ENCODE measurements at places on chromosomes 3 and 15.

DNA sequence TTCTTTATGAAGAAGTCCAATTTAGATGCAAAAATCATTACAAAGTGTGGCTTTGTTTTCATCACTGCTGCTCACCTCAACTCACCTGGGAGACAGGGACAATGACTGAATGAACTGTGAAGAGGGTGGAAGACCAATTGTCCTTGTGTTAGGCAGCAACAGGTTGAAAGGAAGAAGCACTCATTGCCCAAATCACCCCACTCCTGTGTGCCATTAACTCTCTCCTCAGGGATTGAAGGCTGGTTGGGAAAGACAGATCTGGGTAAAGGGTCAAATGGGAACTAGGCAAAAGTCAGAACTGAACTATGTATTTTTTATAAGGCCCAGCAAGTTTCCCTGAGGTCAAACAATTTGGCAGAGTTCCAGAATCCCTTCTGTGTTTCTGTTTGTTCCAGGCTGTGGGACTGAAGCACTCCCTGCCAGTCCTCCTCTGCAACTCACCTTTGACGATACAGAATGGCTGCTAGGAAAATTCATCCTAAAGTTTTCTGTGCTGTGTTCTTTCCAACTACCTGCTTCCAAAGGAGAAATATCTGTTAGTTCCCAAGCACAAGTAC lies 68.6 kb upstream of the CCDC39 start:
- DNase-seq: no peak

GRCh38 chr3:60729056-60729455 lies 522.2 kb downstream of the FHIT start:
- no peak for DNase-seq

GRCh38 chr15:80093854-80094418 lies 34.5 kb downstream of the ZFAND6 start:
- DNase-seq: no peak

DNA sequence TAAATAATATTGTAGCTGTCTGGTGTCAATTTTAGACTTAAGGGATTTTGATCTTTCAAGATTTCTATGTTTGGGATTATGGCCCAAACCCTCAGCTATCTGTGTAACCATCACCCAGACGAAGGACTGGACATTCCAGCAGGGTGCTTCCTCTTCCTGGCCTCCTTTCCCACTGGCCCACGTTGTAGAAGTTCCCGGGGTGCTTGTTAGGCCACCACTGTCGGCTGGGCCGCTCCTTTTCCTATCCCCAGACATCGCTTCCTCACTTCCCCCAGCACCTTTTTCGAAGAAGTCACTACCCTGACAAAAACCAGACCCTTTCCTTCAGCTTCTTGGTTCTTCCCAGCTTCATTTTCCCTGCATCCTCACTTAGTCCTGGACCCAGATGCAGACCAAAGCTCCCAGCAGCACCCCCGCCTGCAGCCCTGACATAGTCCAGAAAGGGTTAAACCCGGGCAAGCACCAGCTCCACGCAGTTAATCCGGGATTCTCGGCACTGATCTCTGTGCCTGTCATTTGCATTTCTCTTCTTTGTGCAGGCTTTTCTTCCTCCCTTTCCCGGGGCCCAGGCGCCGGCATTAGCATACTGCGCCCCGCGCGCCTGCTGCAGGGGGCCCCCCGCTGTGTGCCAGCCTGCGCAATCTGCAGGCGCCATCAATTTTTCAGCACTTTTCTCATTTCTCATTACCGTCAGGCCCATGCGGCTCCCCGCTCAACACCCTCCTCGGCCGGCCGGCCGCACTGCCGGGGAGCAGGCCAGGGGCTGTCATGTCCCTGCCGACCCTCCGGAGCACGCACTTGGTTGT lies 90.6 kb downstream of the ZNF621 start:
- no peak for DNase-seq

- DNase-seq: no peak
Measured at GRCh38 chr3:25572919-25573385, 91.8 kb downstream of the TOP2B start.

- no peak for DNase-seq
Measured at GRCh38 chr3:37591116-37591781, 270.4 kb upstream of the CTDSPL start.

DNA sequence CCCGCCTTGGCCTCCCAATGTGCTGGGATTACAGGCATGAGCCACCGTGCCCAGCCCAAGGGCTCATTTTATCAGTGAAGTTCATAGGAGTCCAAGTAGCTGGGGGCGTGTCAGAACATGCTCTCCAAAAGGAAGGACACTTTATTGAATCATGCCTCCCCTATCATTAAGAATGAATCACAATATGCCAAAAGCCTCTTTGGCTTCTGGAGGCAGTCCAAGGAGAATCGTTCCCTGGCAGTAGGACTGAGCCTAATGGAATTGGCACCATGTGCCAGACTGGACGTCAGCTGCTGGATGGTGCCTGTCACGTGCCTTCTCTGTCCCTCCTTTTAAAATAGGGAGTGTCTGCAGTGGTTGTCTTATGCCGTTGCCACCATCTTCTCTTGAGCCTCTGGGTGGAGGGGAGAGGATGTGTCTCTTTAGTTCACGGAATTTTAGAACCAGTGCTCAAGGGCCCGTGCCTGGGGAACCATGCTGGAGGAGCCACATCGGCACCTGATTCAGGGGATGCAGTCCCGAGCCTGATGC lies 234.7 kb upstream of the LYSMD4 start:
- no peak for DNase-seq

- DNase-seq: no peak
Measured at GRCh38 chr3:195077611-195078540, 193.1 kb downstream of the XXYLT1 start.

GRCh38 chr15:90685591-90686434 lies 31.3 kb upstream of the BLM start:
- no peak for DNase-seq

DNA sequence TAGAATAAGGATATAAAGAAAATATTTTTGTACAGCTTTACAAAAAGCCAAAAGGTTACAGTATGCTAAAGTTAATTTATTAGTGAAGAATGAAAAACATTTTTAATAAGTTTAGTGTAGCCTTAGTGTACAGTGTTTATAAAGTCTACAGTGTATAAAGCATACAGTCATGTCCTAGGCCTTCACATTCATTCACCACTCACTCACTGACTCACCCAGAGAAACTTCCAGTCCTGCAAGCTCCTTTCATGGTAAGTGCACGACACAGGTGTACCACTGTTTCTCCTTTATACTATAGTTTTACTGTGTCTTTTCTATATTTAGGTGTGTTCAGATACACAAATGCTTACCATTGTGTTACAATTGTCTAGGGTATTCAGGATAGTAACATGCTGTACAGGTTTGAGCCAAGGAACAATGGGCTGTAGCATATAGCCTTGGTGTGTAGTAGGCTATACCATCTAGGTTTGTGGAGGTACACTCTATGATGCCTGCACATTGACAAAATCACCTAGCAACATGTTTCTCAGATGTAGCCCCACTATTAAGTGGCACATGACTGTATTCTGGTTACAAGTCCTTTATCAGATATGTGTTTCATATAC lies 197.1 kb upstream of the KBTBD8 start:
- DNase-seq: no peak

- no peak for DNase-seq
Measured at GRCh38 chr15:44804298-44805046, 68.1 kb downstream of the TRIM69 start.

GRCh38 chr3:115996420-115997108 lies 373.3 kb downstream of the GAP43 start:
- no peak for DNase-seq
